Stimulated activated CD8-positive, alpha-beta memory T cell treated with anti-CD3 and anti-CD28 coated beads, Interleukin-7, amount 100 ng/mL, for 1 hour (primary cell): ENCODE measurements at places on chromosomes 2 and 18.

DNA sequence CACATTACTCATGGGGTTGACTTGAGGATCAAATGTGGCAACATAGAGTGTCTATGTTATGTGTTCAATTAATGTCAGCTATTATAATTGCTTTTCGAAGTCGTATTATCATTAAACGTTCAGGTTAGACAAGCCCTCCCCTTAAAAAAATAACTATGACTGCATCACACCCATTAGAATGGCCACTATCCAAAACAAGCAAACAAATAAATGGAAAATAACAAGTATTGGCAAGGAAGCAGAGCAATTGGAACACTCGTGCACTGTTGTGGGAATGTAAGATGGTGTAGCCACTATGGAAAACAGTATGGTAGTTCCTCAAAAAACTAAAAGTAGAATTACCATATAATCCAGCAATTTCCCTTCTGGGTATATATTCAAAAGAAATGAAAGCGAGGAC, 10.0 kb upstream of the CTIF start:
- no peak for DNase-seq

GRCh38 chr2:134721596-134721995, 2.8 kb upstream of the TMEM163 start:
- DNase-seq = no peak

GRCh38 chr2:234488913-234489451, 7.9 kb downstream of the ARL4C start:
- no peak for DNase-seq

GRCh38 chr18:57353137-57353939, 981 bp downstream of the ST8SIA3 start:
- no peak for DNase-seq

DNA sequence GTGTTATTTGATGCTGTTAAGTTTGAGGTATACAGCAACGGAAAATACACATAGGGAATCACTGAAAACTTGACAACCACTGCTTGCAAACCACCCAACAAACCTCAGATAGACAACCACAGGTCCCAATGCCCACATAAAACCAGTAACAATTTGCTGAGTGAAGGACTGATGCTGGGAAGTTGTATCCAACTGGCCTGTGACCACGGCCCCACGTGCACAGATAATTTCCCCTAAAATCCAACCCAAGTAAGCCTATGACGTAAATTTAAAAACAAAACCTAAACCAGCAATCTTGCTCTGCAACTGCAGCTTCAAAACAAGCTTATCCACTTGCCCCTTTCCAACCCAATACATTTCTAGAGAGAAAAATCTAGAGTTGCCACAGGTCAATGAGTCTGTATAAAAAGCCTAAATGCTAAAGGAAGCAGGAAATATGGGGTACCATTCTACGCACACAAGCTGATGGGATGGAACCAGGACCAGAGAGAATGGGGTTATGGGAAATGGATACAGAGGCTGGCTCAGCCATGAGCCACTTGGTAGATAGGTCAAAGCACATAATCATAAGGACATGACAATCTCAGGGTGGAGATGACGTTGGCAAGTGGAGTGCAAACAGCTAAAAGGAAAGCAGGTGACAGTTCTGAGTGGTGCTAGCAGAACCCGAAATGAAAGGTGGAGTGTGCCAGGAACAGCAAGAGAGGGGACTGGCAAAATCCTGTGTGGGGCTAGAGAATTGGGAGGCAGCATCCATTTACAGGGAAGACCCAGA, 27.8 kb upstream of the CREB1 start:
- no peak for DNase-seq

- DNase-seq = no peak
Measured at GRCh38 chr18:3692113-3692621, 242.2 kb downstream of the TGIF1 start.
